T1000 (cell line): ENCODE measurements at places on chromosomes 7 and 10.

- peak; percentile 22 for DNase-seq
Observed at GRCh38 chr10:95214793-95215192, 20.8 kb downstream of the ACSM6 start.

DNA sequence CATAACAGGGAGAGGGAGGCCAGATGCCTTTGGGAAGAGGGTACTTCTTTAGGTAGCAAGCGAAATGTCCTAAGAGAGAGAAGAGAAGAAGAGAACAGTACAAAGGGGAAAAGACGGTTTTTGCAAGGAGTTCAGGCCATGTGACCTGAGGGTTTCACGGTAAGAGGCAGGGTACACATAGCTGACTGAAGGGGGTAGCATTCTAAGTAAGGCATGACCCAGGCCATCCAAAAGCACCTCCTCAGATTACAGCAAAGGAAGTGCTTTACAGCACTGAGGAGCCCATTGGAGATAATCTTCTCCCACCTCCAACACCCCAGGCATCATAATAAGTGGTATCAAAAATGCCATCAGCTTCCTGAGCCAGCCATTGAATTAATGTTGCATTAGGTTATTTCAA, 258.2 kb upstream of the NPY start:
- no peak for DNase-seq

GRCh38 chr10:92734301-92734700, 44.5 kb downstream of the HHEX start:
- no peak for DNase-seq

- no peak for DNase-seq
Observed at GRCh38 chr7:36750451-36750850, 26.2 kb upstream of the AOAH start.

DNA sequence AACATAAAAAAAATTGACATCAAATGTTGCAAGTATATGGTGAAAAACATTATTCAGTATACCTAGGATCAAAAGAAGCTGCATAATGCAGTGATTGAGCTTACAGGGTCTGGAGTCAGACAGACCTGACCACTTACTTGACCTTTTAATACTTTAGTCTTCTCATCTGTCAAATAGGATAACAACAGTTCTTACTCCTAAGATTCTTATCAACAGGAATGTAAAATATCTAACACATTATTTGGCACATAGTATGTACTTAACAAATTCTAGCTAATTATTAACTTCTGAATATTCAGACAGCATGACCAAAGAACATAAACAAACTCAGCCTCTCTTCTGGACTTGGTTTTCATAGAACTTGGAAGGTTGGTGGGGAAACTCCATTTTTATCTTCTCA, 45.6 kb upstream of the PIP4K2A start:
- no peak for DNase-seq

DNA sequence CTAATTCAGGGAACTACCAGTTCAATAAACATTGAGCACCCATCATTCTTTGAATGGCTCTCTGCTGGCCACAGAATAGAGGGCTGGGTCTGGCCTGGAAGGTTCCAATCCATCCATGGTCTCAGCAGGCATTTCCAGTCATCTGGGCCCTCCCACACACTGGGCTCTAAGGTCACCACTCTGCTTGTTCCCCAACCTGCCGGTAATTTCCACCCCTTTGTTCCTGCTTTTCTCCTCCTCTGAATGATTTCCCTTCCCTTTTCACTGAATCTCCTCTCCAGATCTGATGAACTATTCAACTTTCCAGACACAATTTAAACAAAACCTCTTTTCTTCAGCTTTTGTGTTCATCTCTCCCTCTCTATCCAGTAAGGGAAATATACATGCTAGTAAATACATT, 2.6 kb downstream of the BZW2 start:
- DNase-seq: no peak

GRCh38 chr7:128409596-128410450, at the start of gene IMPDH1:
Gene IMPDH1, minus strand, starts transcription at chr7:128409982. Its CDS starts 81 bp downstream, at chr7:128409901.
- peak; percentile 68 for DNase-seq

GRCh38 chr7:101869901-101870290, 52.5 kb downstream of the CUX1 start:
- no peak for DNase-seq

DNA sequence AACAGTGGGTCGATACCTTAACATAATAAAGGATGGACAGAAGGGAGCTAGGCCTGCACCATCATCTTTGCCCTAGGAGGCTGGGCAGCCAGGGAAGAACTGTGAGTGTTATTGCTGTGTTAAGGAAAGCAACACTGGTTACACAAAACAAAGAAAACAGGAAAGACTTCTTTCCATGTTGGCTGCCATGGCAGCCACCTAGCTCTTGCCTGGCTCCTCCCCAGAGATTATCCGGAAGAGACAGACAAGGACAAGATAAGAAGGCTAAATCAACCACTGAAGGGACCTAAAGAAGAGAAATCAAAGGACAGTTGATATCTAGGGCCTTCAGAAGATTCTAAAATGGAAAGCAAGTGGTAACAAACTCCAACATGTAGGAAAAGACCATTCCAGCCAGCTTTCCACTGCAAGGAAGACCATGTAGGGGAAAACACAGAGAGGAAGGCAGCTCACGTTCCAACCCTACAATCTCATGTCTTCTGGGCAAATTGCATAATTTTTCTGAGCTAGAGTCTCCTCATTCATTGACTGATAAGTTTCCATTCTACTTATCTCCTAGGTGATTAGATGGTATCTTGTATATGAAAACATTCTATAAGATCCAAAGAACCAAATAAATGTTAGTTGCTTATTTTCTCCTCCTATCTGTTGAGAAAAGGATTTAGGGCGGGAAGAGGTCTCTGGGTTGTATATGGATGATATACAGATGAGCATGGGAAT, 51.2 kb downstream of the SP8 start:
- no peak for DNase-seq

GRCh38 chr7:4204513-4205165, 477.5 kb upstream of the FOXK1 start:
- no peak for DNase-seq

GRCh38 chr10:61825001-61825400, 76.5 kb upstream of the ARID5B start:
- DNase-seq: no peak

DNA sequence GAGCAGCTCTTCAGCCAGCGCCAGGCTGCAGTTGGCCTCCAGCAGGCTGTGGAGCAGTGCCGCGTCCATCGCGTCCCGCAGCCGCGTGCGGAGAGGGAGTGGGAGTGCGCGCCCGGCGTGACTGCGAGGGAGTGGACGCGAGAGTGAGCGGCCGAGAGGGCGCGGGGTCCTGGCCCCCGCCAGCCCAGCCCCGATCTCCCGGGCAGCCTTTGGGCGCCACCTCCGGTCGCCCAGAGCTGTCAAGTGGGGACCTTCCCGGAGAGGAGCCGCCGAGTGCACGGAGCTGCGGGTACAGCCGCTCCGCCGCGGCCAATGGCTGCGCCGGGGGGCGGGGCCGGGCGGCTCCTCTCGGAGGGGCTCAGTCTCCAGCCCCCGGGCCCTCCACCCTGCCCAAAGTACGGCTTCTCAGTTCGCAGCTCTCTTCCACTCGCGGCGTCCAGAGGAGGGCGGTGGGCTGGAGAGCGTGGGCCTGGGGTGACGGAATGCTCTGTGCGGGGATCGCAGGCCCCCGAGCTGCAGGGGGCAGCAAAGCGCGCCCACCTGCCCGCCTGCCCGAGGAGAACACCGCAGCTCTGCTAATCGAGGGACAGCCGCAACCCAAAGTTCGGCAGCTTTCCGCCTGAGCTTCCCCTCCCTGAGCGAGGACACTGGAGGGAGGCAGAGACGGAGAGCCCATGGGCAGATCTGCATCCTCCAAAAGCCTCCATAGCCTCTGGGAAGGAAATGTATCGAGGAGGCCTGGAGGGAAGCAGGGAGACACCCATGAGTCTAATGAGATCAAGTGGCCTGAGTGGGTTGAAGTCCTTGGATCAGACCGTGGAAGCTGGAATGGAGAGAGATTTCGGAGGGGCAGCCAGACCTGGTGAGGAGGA, at the start of gene CRHR2:
Gene CRHR2, minus strand, starts transcription at position 245 of the 872 bp plus-strand sequence. Its CDS starts 176 bp downstream, at position 69.
- DNase-seq: no peak

DNA sequence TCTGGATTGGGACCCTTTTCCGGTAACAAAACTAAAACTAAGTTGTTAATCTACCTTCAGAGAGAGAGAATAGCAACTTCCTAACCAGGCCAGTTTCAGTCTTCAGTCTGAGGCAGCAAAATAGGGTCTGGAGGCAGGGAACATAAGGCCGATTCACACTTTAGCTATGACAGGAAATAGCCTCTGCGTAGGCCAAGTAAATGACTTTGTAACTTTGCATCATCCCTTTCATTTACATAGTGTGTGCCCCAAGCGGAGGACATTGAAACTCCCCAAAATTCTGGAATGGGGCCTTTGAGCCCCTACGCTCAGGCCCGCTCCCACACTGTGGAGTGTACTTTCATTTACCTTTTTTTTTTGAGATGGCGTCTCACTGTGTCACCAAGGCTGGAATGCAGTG, 1.7 kb upstream of the UPP1 start:
- DNase-seq: no peak

DNA sequence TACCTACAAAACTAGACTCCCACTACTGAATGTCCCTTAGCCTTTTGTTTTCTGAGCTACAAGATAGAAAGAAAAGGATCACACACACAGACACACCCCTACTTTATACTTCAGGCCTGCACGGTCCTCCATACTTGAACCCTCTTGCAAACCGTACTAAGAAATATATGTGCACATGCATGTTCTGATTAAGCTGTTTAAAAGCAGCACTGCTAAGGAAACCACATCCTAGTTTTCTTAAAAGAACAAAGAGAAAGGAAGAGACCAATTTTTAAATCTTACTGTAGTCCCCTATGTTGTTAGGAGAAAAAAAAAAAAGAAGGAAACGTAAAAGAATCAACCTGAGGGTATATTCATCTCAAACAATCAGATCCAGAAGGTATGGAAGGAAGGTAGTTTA, 501.2 kb downstream of the PARD3 start:
- no peak for DNase-seq

DNA sequence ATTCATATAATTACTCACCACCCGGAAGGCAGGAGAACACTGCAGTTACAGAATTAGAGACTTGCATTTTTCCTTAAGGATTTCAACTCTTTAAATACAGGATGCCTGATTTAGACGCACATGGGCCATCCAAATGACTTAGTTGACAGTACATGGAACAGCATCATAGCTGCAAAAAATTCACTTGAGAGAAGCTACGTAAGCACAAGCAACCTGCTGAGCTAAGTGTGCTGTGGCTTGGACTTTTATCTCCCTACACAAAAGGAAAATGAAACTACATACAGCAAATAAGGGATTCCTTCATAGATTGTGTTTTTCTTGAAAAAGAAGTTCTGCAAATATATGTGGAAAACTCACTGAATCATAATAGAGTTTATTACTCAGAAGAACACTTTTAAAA, 152.6 kb downstream of the POU6F2 start:
- DNase-seq: no peak

- DNase-seq: no peak
Observed at GRCh38 chr10:74027702-74028101, 29.8 kb downstream of the VCL start.

DNA sequence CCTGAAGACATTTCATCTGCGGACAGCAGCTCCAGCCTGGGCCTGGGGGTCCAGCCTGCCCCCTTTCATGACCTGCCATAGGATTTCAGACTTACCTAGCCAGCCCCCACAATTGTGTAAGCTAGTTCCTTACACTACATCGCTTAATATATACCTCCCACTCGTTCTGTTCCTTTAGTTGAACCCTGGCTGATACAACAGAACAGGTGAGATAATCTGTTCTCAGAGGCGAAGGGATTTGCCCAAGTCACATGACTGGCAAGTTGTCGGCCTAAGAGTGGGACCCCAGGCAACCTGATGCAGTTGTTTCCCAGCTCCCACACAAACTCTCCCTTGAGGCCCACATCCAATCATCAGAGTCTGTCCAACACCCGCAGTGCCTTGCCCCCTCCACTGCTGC, 168.2 kb downstream of the SH3PXD2A start:
- DNase-seq: no peak

DNA sequence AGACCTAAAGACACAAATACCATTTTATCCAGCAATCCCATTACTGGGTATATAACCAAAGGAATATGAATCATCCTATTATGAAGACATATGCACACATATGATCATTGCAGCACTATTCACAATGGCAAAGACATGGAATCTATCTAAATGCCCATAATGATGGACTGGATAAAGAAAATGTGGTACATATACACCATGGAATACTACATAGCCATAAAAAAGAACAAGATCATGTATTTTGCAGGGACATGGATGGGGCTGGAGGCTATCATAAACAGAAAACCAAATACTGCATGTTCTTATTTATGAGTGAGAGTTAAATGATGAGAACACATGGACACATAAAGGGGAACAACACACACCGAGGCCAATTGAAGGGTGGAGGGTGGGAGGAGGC, 3.8 kb downstream of the MACC1 start:
- DNase-seq: no peak

DNA sequence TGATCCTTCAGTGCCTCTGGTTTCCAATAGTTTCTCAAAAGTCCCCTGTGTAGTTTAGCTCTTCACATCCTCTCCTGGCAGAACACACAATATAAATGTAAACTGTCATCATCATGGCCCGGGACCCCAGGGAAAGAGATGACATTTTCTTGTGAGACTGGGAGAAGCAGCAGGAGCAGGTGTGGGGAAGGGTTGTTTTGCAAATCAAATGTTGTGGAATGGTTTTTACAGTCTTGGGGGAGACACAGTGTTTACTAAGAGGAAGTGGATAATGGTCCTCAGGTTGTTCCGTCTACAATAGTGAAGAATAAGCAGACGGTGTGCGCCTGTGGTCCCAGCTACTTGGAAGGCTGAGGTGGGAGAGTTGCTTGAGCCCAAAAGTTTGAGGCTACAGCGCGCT, 159.1 kb downstream of the SEC23IP start:
- DNase-seq: no peak

GRCh38 chr10:78028438-78029268, 662 bp downstream of the POLR3A start:
- no peak for DNase-seq

- no peak for DNase-seq
Observed at GRCh38 chr7:40598915-40599314, 464.1 kb downstream of the SUGCT start.

DNA sequence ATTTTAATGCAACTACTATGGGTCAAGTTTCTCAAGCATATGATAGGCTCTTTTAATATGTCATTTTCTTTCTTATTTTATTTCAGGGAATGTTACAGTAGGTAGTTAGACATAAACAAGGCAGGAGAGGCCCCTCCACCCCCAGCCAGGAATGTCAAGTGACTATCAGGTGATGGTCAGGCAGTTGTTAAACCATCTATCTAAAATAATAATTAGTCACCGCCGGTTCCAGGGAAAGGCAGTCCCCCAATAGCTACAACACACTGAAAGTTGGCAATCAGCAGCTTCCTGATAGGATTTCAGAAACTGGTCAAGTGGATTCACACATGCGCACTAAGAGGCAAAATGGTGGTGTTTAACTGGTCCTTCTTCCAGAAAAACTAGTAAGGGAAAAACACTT, 9.3 kb downstream of the OLAH start:
- DNase-seq: no peak

- DNase-seq: no peak
Observed at GRCh38 chr10:73774637-73775036, 7.2 kb upstream of the CHCHD1 start.

GRCh38 chr10:51658000-51658399, 41.4 kb downstream of the CSTF2T start:
- no peak for DNase-seq

- DNase-seq: no peak
Observed at GRCh38 chr7:130268463-130269317, 2.0 kb downstream of the CPA2 start.
